ENCODE measurements at places on chromosomes 2 and 18. TPM values are rescaled to one million over a fixed set of nuclear protein-coding genes. Genes with fewer than 3 reads are reported as not detected.

GRCh38 chr2:70566906-70567305 is 13.3 kb upstream of the TGFA start:
- DNase-seq, result no peak

The MIB1 gene
- total RNA-seq, result 47.0 TPM

GRCh38 chr2:179677077-179677688 is 184.2 kb downstream of the ZNF385B start:
- DNase-seq, result peak; percentile 43

DNA sequence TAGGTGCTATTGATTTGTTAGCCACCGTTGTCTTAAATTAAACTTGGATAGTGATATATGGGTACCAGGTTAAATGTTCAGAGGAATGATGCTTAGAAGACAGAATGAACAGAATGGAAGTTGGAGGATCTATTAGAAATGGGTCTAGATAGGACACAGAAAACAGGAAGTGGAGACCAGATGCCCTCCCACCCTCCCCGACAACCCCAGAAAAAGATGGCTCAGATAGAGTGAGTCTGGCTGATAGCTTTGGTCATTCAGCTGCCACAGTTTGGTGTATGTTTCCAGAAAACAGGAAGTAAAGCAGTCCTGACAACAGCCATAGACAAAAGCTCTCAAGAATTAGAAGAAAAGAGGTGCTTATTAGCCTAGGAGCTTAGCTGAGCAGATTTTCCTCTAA is 71.5 kb upstream of the DSG1 start:
- no peak for DNase-seq

- DNase-seq, result peak; percentile 26
Measured at GRCh38 chr2:68832233-68832869, 38.8 kb downstream of the BMP10 start.

DNA sequence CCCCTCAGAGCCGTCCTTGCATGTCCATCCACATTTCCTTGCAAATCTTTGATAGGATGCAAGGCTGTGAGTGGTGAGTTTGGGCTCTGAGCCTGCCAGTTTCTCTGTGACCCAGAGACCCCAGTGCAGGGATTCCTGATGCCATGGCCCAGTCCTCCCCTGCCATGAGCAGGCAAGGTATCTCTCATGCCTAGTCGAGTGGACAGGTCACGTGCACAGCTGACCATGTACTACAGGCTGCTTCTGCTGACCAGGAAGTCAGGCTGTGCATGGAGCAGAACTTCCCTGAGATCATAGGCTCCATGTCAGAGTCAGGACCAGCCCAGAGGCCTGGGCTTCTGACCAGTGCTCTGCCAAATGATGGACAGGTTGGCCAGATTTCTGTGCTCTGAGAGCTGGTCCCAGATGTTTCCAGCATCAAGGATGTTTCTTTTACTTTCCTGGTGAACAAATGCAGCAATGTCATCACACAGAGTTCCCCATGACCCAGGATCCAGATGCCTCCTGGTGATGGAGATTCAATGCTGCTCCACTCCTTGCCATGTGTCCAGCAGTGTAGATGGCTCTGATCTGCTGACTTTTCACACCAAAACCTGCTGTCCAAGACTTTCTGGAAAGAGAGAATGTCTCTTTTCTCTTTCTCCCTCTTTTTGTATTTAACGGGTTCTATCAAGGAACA is 321.6 kb upstream of the HS6ST1 start:
- DNase-seq, result peak; percentile 16

DNA sequence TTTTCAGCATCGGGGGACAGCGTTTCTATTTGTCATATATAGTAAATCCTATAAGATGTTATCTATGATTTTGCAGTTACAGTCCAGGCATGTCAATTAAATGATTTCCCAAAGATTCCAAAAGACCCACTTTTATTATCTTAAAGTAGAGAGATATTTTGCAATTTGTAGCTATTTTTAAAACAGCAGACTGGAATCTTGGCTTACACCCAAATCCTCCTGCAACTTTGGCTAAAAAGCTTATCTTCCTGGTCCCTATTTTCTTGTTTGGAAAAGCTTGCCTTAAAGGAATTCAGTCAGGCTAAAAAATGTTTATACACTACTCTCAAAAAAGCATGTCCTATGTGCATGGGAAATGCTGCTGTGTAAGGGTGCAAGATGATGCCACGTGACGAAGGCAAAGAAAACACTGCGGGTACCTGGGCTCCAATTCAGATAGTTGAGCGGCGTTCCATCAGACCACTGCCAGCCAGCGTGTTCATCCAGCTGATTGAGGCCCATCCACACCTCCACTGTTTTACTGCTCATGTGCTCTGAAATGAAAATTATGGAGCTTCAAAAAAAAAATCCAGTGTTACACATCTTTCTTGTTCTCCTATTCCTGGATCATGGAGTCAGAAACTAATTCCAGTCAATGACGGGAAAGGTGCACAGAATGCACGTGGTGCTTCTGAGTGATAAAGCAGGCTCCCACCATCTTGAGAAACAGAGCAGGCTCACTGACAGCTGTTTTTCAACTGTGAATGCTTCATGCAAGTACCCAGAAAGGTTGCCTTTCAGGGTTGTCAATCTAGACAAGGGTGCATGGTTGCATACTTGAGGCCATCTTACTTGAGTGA is 33.8 kb downstream of the PLA2R1 start:
- DNase-seq, result peak; percentile 93

GRCh38 chr2:233470011-233470687 is 96.4 kb downstream of the USP40 start:
- peak; percentile 3 for DNase-seq

The CFC1 gene
- not detected for total RNA-seq

GRCh38 chr2:222296311-222296741 is 2.5 kb downstream of the PAX3 start:
- DNase-seq, result no peak

- DNase-seq, result peak; percentile 9
Measured at GRCh38 chr18:56351911-56352500, 286.4 kb downstream of the TXNL1 start.

- DNase-seq, result no peak
Measured at GRCh38 chr2:15311201-15311907, 249.8 kb downstream of the NBAS start.

The LOXHD1 gene
- total RNA-seq, result not detected

DNA sequence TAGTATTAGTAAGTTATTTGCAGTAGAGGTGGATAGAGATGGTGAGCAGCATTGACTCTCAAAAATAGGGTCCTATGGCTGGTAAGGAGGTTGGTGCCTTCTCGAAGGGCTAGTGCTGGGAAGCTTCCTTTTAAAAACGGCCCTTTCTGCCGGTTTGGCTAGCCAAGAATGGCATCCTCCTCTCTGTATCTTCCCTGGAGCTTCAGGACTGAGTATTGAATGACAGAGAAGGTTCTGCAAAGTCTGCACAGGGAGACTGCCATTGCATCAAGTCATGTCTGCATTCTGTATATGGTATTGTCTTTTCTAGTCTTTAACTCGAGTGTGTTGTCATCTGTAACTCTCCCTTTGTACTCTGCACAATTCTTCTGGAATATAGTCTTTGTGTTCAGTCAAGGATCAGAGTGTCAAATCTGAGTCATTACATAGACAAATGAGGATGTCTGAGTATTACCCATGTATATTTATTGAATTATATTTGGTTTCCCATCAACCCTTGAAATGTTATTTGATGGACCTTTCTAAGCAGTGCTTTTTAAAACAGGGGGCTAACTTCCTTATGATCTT is 1.1 kb downstream of the LDLRAD4 start:
- no peak for DNase-seq

DNA sequence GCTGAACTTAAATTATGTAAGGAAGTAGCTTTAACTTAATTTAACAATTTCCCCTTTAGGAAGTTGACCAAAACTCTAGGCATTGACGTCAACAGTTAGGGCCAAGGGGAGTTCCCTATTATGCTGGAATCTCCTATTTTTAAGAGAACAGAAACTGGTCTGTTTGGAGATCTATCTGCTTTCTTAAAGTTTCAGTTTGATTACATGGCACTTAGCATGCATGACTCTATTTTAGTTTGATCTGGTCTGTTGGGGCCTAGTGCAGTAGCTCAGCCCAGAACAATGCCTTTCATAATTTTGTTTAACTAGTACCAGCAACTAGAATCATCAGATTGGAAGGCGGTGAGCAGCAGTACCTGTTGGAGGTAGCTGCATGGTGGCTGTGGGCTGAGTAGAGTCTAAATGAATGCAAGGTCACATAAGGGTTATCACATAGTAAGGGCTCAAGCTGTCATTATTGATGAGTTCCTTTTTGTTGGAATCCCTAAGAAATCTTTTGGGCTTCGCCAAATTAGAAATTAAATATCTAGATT is 60.5 kb upstream of the ZNG1B start:
- no peak for DNase-seq

The HNRNPLL gene
- total RNA-seq, result 45.0 TPM

- DNase-seq, result no peak
Measured at GRCh38 chr2:159226059-159226461, 60.4 kb downstream of the WDSUB1 start.

The DSC1 gene
- total RNA-seq, result 0.25 TPM

DNA sequence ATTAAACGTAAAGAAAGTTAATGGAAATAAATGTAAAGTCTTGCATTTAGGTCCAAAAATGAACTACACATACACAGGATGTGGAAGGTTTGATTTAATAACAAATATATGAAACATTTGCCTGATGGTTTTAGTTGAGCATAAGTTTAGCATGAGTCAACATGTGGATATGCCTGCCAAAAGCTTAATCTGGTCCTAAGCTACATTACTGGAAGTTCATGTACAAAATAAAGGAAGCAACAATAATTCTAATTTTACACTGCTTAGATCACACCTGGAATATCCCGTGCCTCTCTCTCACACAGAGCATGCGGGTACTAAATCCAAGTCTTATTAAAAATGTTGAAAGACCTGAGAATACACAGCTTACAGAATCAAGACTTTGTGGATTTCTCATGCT is 276.5 kb upstream of the NRP2 start:
- peak; percentile 95 for DNase-seq

- DNase-seq, result peak; percentile 79
Measured at GRCh38 chr18:79393635-79394533, 1.8 kb upstream of the NFATC1 start.

The TTN gene
- total RNA-seq, result 5.5 TPM

DNA sequence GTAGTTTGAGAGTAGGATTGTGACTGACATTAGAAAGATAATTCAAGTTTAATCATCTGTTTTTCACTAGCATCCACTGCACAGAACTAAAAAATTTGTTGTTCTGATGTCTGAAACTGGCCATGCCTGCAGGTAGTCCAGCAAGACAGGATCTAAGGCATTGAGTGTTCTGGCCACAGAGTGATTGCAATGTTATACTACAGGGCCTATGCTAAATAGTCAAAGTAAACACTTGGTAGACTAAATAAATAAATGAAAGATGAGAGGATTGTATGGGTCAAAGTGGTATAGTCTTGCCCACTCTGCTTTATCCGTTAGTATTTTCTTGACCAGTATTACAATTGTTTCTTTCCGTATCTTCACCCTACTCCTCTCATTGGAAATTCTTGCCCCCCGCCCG is 27.6 kb upstream of the FANCL start:
- no peak for DNase-seq

GRCh38 chr2:30236591-30237238 is 5.4 kb downstream of the LBH start:
- no peak for DNase-seq

DNA sequence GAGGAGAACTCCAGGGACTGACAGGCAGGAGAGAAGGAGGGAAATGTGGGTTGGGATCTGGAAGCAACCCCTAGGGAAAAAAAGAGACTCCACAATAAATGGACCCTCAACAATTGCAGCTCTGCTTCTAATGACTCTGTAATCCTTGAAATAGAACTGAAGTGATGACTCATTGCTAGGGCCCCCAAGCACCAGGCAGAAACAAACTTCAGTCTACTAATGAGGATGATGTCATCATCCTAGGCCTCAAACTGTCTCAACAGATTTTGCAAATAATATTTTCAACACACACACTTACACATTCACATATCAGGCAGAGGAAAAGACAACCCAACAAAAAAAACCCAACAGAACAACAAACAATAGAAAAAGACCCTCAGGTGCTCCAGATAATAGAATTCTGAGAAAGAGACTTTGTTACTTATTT is 143.3 kb downstream of the HDAC4 start:
- peak; percentile 72 for DNase-seq

GRCh38 chr2:29765721-29766120 is 155.7 kb downstream of the ALK start:
- peak; percentile 11 for DNase-seq

DNA sequence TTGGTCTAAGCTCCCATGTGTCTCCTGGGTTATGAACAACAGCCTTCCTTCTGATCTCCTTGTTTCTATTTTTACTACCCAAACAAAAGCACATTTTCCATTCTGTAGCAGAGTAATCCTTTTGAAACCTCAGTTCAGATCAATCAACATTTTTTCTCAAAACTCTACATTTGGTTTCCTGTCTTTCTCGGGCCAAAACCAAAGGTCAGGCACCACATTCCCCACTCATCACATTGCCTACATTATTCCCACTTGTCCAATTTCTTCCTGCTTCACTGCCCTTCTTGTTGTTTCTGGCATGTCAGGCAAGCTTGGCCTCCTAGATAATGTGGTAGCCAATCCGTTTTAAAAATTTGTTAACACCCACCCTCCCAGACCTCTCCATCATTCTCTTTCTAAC is 196.8 kb downstream of the PPP1R1C start:
- peak; percentile 15 for DNase-seq

GRCh38 chr2:85761946-85762345 is 8.2 kb downstream of the ATOH8 start:
- no peak for DNase-seq

DNA sequence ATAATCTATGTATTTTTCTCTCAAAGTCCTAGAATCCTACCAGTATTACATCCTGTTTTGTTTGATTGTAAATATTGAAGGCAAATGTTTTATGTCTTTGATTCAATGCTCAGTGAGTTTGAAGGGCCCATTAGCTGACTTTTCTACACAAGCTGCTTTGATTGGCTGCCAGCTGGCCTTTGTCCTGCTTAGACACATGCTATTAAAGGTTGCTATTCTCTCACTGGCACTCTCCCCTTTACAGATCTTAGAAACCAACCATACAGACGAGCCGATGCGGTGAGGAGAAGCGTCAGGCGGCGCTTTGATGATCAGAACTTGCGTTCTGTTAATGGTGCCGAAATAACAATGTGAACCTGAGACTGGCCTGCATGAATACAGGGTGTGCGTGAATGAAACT is 69.7 kb downstream of the PRPF40A start:
- DNase-seq, result peak; percentile 49

Data from fibroblast of the aortic adventitia (primary cell).